ENCODE measurements at places on chromosomes 6 and 20.

DNA sequence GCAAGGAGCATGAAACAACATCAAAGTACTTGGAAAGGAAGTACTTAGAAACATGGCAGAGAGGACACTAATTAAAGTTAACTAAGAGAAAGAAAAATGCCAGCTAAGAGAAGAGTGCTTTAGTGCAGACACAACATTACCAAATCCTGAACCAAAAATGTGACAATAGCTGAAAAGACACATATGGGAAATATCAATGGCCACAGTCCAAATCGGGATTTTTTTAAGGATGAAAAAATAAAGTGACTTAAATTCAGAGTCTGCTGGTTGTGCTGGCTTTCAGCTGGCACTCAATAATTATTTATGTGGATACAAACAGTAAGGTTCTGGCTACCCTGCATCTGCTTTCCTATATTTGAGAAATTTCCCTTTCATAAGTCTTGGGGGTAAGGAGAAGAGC is 12.6 kb upstream of the DST start:
- no peak for DNase-seq

- no peak for DNase-seq
Observed at GRCh38 chr6:68978411-68978810, 343.3 kb downstream of the ADGRB3 start.

DNA sequence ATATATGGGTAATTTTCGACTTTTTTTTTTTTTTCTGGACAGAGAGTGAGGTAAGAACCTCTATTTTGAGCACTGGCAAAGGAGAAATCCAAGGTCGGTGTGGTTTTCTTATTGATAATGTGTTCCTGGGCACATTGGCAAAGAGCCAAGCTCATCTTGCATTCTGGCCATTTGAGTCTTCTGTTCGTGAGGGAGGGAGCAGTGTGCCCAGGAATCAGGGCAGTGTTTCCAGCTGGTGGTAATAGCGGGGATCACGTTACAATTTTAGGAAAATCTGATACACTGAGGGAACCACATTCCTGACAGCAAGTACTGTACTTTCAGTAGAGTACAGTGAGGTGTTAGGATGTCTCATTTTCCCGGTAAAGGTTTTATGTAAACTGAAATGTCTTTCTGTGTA is 442.3 kb upstream of the MAP3K7 start:
- no peak for DNase-seq

- no peak for DNase-seq
Observed at GRCh38 chr6:144075187-144075586, 20.2 kb downstream of the SF3B5 start.

DNA sequence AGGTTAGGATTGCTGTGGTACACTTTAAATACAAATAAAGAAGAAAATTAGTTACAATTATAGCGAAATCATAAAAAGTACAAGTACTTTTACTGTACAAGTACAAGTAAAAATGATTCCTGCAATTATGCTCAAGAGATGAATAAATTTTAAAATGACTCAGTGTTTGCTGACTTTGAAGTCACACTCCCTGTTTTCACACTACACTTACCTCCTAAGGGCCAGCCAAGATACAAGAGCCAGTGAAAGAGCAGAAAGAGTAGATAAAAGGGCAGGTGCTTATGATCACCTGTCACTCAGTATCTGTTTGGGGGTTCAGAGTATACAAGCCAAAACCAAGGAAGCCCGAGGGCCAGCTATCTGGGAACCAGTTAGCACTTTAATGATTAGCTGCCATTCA is 41.0 kb upstream of the COL21A1 start:
- no peak for DNase-seq

GRCh38 chr6:10410207-10411050 is 4.4 kb downstream of the TFAP2A start:
- peak; percentile 30 for DNase-seq

- no peak for DNase-seq
Observed at GRCh38 chr20:56925831-56926170, 296.7 kb downstream of the TFAP2C start.

GRCh38 chr20:9407805-9408421 is 106.5 kb upstream of the LAMP5 start:
- peak; percentile 42 for DNase-seq

GRCh38 chr6:145887969-145888368 is 73.4 kb upstream of the FBXO30 start:
- DNase-seq: peak; percentile 53

- DNase-seq: peak; percentile 61
Observed at GRCh38 chr20:63215101-63216040, 560 bp downstream of the YTHDF1 start.

GRCh38 chr6:166972101-166972500 is 15.8 kb upstream of the RNASET2 start:
- DNase-seq: no peak

DNA sequence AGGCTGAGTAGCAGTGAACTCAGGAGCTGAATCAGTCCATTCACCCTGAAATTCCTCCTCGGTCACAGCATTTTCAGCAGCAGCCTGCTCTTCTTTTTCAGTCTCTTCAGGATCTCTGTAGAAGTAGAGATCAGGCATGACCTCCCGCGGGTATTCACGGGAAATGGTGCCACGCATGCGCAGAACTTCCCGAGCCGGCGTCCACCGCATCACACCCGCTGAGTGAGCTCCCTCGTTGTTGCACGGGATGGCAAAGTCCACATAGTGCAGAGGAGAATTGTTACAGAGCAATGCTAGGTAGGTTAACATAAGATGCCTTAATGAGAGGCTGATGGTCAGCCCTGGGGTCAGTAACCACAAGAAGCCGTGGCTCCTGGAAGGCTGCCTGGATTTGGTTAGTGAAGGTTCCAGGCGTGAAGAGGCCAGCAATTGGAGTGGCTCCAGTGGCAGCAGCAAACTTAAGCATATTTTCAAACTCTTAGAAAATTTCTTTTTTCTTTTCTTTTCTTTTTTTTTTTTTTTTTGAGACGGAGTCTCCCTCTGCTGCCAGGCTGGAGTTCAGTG is 113.5 kb upstream of the HDAC2 start:
- no peak for DNase-seq

GRCh38 chr20:50460608-50461267 is 49.4 kb upstream of the PTPN1 start:
- peak; percentile 66 for DNase-seq

DNA sequence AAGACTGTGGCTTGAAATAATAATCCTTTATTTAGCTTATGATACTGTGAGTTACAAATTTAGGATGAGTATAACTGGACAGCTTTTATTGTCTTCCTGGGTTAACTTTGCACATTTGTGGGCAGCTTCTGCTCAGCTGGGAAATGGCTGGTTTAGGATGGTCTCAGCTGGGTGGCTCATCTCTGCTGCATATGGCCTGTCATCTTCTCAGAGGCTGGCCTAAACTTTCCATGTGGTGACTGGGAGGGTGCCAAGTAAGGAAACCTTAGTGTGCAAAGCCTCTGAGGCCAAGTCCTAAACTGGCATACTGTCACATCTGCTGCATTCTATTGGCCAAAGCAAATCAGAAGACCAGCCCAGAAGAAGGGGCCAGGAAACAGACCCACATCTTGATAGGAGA is 40.2 kb downstream of the BTBD3 start:
- no peak for DNase-seq

- no peak for DNase-seq
Observed at GRCh38 chr6:129207832-129208231, 324.9 kb downstream of the LAMA2 start.

- DNase-seq: no peak
Observed at GRCh38 chr6:36706339-36706738, 8.7 kb downstream of the RAB44 start.

- no peak for DNase-seq
Observed at GRCh38 chr6:92008757-92009502, 1410.4 kb downstream of the EPHA7 start.

DNA sequence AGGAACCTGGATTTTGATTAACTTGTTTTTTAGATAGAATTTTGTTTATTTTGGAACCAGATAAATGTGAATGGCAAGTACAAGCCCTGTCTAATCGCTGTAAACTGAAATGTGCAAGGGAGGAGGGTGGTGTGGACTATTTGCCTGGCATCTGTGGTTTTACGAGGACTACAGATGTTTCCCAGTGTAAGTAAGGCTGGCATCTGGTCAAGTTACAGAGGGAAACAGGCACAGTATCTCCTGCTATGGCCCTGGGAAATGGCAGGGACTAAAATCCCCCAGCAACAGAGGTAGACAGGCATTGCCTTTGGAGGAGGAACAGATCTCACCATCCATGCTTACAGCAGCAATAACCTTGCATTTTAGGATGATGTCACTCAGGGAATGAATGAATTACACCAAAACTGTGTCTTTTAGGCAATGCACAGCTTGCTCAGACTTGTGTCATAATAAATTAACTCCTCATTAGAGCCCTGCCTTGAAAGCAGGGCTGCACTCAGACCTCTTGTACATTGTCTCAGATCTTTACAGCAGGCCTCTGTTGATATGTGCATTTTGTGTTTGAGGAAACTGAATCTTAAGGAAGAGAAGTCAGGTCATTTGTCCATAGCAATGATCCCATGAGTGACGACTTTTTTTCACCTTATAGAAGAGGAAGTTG is 96.2 kb downstream of the TCP11 start:
- no peak for DNase-seq

DNA sequence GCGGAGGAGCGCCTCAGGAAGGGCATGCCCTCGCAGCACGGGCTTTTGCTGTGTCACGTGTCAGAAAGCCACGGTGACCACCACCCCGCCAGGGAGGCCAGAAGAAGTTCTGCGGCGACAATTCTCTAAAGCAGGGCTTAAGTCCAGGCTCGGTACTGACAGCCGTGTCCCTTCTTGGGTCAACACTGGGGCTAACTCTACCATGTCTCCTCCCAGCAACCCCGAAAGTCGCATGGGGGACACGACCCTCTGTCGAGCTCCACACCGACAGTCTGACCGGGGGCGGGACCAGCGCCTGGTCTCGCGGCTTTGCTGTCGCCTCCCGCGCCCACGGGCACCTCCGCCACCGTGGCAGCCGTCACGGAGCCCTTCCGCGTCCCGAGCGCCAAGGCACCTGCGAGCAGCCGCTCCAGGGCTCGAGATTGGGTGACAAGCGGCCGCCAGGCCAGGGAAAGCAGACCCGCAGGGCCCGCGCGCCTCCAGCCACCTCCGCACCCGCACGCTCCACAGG is 534 bp downstream of the NANP start:
- DNase-seq: peak; percentile 70

- peak; percentile 37 for DNase-seq
Observed at GRCh38 chr20:34127792-34128191, 15.7 kb upstream of the EIF2S2 start.

DNA sequence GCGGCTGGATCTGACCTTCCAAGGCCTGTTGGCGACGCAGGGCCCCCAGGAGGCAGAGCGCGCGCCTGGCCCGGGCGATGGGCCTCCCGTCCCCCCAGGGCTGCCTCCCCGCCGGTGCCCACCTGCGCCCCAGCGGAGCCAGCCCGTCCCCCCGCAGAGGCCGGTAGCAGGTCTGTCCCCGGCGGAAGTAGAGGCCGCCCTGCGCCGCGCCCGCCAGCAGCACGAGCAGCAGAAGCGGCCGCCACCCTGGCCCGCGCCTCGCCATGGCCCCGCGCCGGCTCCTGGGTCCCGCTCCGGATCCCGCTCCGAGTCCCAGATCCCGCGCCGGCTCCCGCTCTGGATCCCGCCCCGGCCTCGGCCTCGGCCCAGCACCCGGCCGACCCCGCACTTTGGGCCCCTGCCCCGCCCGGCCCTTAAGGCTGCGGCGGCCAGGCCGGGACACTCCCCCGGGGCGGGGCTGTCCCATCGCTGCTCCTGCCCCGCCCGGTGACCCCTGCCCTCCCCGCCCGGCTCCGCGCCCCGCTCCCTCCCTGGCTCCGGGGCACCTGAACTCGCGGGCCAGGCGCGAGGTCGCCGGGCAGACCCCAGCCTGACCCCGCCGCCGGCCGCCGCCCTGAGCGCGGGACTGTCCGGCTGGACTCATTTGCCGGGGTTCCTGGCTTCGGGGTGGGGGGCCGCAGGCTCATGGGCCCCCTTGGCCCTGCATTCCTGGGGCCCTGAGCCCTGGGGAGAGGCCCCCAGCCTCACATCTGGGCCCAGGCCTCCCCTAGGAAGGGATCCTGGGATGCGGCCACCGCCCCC is at the start of gene CTSZ:
Gene CTSZ, minus strand, starts transcription at position 391 of the 801 bp plus-strand sequence. Its CDS starts 126 bp downstream, at position 265.
- DNase-seq: peak; percentile 79

- DNase-seq: no peak
Observed at GRCh38 chr6:113019176-113019575, 672.0 kb downstream of the RFPL4B start.

DNA sequence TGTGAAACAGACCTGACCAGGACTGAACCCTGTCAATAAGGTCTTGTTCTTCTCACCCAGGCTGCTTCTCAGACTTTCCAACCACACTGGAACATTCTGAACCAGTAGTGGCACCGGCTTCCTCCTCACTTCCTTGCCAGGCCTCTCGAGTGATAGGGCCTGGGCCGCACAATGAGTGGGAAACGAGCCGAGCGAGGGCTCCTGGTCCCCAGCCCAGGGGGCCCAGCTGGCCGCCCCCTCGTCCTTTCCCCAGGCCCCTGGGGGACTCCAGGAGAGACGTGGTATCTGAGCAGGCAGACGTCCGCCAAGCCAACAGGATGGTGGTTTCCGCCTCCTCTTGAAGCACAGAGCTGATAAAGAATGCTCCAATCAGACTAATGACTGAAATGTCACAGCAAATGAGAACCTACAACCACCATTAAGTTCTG is 117.9 kb downstream of the GMDS start:
- peak; percentile 87 for DNase-seq

DNA sequence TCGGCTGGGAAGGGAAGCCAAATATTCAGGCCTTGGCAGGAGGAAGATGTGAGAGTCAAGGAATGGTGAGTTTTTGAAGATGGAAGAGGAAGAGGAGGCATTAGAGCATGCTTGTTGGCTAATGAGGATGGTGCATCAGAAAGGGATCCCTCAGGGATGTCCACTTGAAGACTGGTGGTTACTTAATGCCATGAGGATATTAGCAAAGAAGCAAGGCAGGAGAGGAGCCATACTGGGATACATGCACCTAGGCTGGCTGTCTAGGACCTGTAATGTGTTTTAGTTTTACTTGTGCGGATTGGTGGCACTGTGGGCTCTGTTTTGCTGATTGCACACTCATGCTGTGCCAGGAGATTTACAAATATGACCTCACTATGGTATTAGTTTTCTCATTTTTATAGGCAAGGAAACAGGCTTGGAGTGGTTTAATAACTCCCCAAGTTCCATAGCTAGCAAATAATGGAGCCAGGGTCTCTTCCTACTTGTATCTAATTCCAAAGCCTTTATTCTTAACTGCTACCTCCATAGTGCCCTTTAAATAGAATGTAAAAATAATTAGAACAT is 37.8 kb downstream of the NCOA7 start:
- no peak for DNase-seq

DNA sequence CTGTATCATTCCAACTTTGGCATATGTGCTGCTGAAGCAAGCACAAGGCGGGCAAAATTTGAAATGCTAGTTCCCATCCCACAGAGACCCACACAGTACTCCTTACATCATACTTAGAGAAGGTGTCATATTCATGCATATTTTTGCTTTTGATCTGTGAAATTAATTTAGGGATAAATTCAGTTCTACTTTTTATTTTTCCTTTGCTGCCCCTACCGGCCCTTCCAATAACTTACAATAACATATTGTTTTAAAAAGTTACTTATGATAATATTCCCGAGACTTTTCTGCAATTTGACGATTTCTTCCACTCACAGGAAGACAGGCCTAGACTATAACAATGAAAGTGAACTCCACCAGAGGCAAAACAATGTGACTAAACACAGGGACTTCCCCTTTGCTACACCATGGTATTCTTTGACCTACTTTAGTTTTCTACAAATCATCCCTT is 35.0 kb downstream of the SESN1 start:
- DNase-seq: no peak

- no peak for DNase-seq
Observed at GRCh38 chr20:58467572-58468527, 47.3 kb downstream of the APCDD1L start.

GRCh38 chr6:144929262-144929661 is 644.1 kb downstream of the UTRN start:
- no peak for DNase-seq
